Muscle of leg (tissue), 16 donors: ENCODE measurements at places on chromosomes 6 and 20. TPM values are rescaled to one million over a fixed set of nuclear protein-coding genes. Genes with fewer than 3 reads are reported as not detected.

Gene AURKA
- total RNA-seq = 9.4 TPM

Gene SNAP91
- 2.3 TPM for total RNA-seq

Gene LY6G5B
- 4.9 TPM for total RNA-seq

Gene C6orf163
- total RNA-seq = 3.8 TPM

Gene PRL
- total RNA-seq = 0.13 TPM

Gene RAB23
- total RNA-seq = 19.6 TPM

Gene IER3
- total RNA-seq = 6.7 TPM

Gene SLC24A3
- total RNA-seq = 5.9 TPM

Gene CFAP61
- total RNA-seq = 0.71 TPM

Gene LY6G6C
- total RNA-seq = 0.09 TPM
